Hypothalamus (tissue), 51 donors: ENCODE measurements at places on chromosomes 11 and 22.

GRCh38 chr11:78576549-78577097, 2.0 kb upstream of the NARS2 start:
- no peak for DNase-seq

GRCh38 chr11:119537306-119538253, 114.6 kb upstream of the THY1 start:
- DNase-seq = no peak

DNA sequence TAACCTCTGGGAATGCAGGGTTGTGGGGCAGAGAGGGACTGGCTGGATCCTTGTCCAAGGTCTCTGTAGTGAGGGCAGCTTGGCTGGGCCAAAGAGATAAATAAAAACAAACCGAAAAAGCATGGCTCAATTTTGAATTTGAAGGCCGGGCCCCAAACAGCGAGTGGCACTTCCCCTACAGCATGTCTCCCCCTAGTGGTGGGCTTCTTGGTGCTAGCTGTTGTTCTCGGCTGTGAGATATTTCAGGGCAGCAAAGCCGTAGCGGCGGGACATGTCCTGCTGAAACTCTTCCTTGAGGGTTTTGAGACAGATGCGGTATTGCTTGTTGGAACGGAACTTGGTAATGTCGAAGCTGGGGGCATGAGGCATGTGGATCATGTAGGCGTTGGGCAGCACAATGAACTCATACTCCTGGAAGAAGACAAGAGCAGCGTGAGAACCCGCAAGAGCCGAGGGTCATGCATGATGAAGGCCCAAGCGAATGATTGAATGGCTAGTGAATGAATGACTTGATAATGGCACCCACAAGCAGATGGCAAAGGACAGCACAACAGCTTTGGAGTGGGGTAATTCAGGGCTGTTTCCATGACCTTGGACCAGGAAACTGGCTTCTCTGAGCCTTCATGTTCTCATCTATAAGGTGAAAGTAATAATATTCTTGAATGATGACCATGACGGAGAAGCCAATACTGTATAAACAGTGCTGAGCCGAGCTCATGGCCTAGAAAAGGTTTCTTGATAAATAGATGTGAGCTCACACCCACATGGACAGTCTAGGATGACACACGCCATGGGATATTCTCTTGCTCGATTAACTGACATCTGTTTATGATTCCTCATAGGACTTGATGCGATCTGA, 216.3 kb upstream of the SYN3 start:
- no peak for DNase-seq

- DNase-seq = peak; percentile 36
These were observed 9.4 kb upstream of the SF1 start for GRCh38 chr11:64787526-64788320.

DNA sequence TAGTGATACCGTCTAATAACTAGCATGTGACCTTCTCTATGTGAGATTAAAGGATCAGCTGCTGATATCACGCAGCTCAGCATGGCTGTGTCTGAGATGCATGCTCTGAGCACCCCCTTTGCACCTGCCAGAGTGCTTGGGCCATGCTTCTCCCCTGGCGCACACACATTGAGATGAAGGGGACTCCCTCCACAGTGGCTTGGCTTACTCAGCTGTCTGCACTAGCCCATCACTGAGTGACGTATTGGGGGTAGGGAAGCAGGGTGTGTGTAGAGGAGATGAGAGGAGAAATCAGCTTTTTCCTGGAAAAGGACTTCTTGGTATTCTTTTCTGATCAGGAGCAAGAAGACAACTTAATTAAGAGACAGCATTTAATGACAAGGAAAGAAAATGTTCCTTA, 216.5 kb downstream of the BLID start:
- no peak for DNase-seq

- no peak for DNase-seq
These were observed 10.8 kb upstream of the TECTA start for GRCh38 chr11:121090145-121090721.

DNA sequence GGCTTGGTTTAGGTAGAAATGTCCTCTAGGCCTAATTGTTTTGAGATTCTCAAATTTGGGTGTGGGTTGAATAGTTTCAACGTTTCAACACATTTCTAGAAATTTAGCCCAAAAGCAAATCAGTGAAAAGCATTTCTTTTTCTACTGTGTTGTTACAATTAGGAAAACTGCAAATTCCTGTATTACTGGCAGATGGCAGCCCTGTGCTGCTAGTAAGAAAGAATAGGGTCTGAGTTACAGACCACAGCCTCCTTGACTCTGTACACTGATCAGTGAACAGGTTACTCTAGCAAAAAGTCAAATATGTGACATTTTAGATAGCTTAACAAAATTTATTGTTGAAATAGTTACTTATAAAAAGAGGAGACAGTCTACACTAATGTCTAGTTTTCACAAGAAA, 703.0 kb downstream of the JRKL start:
- DNase-seq = no peak
